ENCODE measurements at places on chromosomes 4 and X.

- no peak for DNase-seq
Measured at GRCh38 chr4:8457646-8458252, 17.2 kb downstream of the TRMT44 start.

GRCh38 chrX:97330151-97330550 lies 446.4 kb downstream of the RPA4 start:
- no peak for DNase-seq

GRCh38 chrX:49064303-49064702 lies 5.5 kb downstream of the CCDC120 start:
- DNase-seq, result no peak

DNA sequence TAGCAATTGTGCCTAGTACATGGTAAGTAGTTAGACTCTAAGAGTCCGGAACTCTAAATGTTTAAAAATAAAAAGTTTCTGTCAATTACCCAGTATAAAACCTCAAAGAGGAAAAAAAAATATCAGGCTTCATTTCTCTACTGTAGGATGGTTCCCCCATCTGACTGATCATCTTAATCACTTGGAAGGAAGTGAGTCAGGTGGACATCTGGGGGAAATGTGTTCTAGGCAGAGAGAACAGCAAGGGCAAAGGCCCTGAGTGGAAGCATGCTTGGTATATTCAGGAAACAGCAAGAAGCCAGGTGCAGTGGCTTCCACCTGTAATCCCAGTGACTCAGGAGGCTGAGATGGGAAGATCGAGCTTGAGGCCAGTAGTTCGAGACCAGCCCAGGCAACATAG lies 2.9 kb upstream of the EIF1AX start:
- DNase-seq, result no peak

- DNase-seq, result no peak
Measured at GRCh38 chr4:105129286-105130040, 17.2 kb upstream of the TET2 start.

GRCh38 chr4:126489826-126490463 lies 1142.8 kb upstream of the INTU start:
- no peak for DNase-seq
